Motor neuron (in vitro differentiated cells): ENCODE measurements at places on chromosomes 3 and 15. TPM values are rescaled to one million over a fixed set of nuclear protein-coding genes. Genes with fewer than 3 reads are reported as not detected.

GRCh38 chr3:134527037-134527436 lies 41.2 kb downstream of the CEP63 start:
- ATAC-seq = no peak

- ATAC-seq = no peak
Measured at GRCh38 chr3:194339356-194339755, 11.8 kb downstream of the CPN2 start.

The TAMM41 gene
- 11.8 and 13.0 TPM in 2 replicates for total RNA-seq

The STIMATE gene
- total RNA-seq = 16.9 and 19.4 TPM in 2 replicates

DNA sequence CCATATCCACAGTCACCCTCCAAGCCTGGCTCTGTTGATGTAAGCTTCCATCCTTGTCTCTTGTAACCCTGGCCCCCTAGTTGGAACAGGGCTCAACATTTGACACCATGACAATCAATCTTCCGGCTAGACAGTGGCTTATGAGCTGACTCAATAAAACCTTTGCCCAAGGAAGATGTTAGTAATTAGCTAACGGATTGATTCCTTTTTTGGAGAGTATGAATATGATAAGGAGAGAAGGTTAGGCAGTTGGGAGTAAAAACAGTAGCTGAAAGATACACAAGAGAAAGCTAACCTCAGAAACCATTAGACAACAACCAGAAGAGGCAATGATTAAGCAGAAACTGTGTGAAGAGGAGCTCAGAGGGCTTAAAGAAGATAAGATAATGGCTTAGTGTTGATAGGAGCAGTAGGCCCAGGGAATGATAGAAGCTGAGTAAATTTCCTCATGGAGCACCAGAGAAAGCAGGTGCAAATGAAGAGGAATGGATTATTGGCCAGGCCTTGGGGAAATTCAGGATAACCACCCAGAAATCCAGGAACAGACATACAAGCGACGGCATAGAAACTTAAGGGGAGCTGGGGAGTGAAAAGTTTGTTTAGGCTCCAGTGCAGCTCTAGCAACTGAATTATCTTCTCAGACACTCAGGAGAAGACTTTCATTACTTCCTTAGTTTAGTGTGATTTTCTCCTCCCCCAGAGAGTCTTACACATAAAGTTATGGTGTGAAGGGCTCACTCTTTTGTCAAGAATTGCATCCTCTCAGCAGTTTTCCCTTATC lies 7.8 kb upstream of the RFX7 start:
- no peak for ATAC-seq

DNA sequence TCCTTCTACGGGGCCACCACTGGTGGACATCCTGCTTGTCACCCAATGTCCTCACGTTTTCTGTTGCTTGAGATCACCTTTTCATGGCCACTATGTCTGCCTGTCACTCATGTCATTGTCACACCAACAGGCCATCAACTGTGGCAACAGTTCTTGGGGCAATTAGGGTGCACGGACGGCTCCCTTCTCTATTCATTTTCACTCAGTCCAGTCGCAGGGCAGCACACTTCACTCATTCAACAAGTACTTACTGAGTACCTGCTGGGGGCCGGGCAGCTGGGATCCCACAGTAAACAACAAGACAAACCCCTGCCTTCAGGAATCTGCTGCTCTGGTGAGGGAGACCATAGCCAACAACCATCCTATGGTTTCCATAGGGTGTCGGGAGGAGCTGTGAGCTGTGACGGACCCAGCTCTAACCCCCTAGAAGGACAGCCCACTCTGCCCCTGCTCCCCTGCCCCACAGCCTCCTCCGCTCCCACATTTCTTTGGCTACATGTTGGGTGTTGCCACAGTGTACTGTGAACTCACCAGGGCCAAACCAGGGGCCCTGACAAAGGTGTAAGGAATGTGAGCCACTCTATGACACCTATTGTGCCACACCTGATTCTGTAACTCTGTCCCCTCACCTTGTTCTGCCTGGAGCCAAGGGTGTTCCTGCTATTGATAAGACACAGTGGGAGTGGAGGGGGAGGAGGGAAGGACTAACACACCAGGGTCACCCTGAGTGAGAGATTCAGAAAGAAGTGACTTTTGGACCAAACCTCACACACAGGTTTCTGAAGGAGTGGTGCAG lies 1.9 kb downstream of the VILL start:
- ATAC-seq = no peak

The SLC28A1 gene
- 0.35 TPM in 1 of 2 replicates, not detected in the other for total RNA-seq

DNA sequence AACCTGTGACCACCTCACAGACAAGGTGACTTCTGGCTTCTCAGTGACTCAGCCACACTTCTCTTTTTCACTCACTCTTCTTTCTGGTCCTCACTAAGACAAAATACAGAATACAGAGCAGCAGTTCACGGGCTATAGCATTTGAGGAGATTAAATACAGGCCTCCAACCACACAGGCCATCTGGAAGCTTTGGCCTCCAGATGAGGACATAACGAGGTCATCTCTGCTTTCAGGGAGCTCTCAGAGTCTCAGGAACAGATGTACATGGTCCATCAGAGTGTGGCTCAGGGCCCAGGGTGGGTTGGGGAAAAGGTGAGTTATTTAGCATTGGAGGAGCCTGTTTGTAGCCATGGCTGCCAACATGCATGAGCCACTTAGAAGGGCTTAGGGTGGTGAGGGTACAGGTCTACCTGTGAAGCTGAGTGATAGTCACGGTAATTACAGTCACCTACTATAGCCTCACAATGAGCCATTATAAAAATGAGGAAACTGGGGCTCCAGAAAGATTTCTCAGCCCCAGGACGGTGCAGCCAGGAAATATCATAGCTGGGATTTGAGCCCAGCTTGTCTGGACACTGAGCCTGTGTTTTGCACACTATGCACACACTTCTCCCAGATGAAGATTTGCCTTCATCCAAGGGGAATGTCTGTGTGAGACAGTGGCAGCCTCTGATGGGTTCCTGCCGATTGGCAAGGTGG lies 159.8 kb upstream of the CTDSPL start:
- no peak for ATAC-seq

The RASL12 gene
- total RNA-seq = 0.53 and 0.73 TPM in 2 replicates

DNA sequence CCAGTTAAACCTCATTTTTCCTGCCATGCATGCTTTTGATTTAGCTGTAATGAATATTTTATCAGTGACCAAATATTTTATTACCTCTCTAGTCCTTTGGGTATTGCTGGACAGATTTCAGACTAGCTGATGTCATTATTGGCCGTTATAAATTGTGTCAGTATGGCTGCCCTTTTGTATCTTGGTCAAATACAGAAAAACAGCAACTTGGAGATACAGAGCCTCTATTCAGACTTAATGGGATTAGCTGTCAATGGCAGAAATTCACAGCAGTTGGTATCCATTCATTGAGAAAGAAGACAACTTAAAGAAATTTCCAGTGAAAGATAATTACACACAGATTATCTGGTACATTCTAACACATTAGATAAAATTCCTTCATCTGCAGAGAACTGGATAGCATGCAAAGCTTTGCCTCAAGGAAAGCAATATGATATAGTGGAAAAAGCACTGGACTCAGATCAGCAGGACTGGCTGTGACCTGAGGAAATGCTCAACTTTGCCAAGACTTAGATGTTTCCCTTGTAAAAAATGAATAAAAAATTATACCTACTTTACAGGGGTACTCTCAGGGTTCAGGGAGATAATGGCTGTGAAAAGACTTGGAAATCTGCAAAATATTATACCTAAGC lies 20.8 kb downstream of the COL6A6 start:
- ATAC-seq = no peak

The GOLGA6L10 gene
- 2.2 and 2.3 TPM in 2 replicates for total RNA-seq

GRCh38 chr3:11654166-11654565 lies 10.5 kb upstream of the VGLL4 start:
- no peak for ATAC-seq

DNA sequence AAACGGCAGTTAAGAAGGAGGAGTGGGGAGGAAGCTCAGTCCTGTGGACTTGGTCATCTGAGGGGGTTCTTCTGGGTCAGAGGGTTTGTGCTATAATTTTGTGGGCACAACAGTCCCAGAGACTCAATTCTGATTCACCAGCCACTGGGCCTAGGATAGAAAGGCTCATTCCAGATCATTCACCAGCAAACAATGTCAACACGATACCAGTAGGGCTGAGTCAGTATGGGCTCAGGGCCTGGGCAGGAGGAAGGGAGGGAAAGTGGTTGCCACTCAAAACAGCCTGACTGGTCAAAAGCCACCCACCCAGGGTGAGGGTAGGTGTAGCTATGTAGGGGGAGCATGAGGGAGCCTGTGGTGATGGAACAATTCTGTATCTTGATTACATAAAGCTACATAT lies 86.9 kb upstream of the MEX3B start:
- ATAC-seq = no peak

DNA sequence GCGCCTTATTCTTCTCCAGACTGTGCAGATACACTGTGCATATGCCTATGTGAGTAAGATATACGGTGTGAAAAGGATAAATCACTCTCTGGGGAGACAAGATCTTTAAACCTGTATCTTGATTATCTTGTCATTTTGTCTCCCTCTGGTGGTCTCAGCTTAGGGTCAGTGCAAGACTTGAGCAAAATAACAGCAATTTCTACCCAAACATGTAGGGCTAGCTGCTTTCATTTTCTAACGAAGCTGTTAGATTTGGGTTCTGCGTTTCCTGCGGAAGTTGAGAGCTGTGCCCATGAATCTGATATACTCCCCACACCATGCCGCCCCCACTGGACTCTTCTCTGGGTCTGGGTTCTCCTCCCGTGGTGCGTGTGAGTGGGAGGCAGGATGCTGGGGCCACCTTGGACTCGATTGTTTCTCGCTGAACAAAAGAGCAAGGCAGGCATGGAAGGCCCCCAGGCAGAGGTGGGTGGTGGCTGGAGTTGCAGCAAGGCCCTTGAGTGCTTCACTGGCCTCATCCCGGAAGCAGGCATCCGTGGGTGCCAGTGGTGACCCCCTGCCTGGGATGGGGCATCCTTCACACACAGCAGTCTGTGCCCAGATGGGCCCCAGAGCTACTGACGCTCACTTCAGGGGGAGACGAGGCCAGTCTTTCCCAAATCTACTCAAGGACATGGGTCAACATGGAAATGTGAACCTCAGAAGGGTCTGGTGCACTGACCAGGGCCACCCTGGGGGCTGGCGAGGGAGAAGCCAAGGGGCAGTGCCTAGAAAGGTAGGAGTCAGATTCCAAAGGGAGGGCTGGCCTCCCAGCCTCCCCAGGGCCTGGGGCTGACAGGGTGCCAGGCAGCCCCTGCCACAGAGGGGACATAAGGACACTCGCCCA lies 179.6 kb downstream of the NSMCE3 start:
- ATAC-seq = peak; percentile 34
